Hepatic stellate cell (primary cell): ENCODE measurements at places on chromosomes 7 and 10.

- no peak for DNase-seq
Observed at GRCh38 chr10:72186258-72186981, 29.4 kb upstream of the ANAPC16 start.

DNA sequence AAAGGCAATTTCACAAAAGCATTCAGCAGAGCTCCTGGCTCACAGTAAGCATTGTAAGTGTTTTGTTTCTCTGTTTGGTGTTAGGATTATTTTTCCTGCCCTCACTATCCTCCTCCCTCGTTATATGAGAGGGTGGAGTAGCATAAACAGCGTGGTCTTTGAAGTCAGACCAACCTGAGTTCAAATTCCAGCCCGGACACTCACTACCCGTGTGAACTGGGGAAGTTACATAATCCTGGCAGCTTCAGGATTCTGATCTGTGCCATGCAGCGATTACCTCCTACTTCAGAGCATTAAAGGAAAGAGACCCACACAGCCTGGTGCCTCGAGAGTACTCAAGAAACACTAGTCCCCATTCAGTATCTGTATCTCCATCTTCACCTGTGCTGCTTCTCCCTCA lies 386.5 kb downstream of the INHBA start:
- no peak for DNase-seq

GRCh38 chr10:6518791-6519429 lies 61.2 kb downstream of the PRKCQ start:
- no peak for DNase-seq

DNA sequence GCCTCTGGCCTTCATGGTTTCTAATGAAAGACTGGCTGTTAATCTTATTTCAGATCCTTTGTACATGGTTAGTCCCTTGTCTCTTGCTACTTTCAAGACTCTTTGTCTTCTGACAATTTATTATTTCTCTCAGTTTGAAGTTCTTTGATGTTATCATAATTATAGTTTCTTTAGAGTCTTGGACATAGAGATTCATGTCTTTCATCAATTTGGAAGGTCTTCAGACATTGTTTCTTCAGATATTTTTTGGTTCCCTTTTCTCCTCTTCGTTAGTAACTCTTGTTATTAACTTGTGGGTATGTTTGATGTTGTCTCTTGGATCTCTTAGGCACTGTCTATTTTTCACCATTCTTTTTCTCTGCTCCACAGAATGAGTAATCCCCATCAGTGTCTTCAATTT lies 8.7 kb downstream of the ZNF37A start:
- DNase-seq, result no peak

- no peak for DNase-seq
Observed at GRCh38 chr7:151769188-151769821, 107.6 kb downstream of the PRKAG2 start.

DNA sequence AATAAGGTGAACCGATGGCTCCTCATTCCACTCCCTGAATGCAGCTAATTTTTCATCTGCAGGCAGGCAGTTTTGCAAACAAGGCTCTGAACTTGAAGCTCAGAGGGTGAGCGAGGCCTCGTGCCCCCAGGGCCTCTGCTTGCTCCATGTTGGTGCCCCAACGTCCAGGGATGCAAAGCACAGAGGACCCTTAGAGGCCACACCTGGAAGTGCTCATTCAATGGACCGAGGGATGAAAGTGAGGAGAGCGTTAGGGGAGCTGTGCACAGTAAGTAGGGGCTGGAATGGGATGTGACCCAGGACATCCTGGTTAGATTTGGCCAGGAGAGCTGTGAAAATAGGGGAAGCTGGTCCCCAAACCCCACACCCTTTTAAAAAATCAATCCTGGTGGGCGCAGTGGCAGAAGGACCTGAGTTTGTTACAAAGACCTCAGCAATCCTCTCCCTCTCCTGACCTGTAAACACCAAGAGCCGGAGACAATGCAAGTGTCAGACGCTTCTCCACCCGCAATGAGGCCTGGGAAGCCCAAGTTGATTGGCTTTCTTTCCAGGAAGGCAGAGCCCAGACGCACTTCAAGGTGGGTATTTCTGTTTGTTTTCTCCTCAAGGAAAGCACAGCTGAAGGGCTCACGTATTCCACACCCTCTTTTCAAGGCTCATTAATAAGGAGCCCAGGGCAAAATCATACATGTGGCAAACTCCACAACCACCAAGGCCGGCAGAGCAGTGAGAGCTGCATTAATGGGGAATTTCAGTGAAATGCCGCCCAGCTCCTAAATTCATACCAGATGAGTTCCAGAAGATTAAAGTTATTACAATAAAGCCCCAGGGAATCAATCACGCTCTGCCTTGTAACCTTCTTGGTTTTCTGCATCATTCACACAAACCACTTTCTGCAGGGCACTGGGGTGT lies 14.1 kb upstream of the CXCL12 start:
- DNase-seq, result no peak

DNA sequence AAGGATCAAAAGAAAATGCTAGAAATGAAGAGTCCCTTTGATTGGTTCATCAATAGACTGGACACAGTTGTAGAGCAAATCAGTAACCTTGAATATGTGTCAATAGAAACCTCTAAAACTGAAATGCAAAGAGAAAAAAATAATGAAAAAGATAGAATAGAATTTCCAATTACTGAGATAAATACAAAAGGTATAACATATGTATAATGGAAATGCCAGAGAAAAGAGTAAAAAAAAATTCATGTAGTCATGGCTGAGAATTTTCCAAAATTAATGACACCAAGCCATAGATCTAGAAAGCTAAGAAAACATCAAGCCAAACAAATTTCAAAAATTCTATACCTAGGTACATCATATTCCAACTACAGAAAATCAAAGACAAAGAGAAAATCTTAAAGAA lies 62.0 kb upstream of the HGF start:
- no peak for DNase-seq

GRCh38 chr7:23279819-23280525 lies 19.2 kb upstream of the MALSU1 start:
- no peak for DNase-seq

GRCh38 chr7:135714534-135715009 lies 13.4 kb downstream of the SLC13A4 start:
- DNase-seq, result peak; percentile 63

DNA sequence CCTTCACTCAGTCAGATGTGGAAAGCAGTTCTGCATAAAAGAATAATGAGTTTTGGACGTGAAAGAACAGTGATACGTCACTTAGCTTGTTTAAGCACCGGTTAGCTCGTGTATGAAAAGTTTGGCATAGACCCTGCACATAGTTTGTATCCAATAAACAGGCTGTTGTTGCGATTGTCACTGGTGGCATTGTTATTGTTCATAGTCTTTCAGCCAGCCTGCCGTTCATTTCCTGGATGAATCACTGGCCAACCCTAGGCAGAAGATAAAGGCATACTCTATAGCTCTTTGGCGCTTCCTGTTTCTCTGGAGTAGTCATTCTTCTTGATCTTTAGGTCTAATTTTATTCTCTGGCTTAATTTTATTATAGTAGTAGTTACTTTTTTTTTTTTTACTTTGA lies 57.8 kb upstream of the ANKRD30A start:
- DNase-seq, result no peak

- peak; percentile 22 for DNase-seq
Observed at GRCh38 chr7:117119192-117119924, 166.1 kb downstream of the ST7 start.

- DNase-seq, result no peak
Observed at GRCh38 chr10:74766501-74766900, 59.9 kb upstream of the KAT6B start.

DNA sequence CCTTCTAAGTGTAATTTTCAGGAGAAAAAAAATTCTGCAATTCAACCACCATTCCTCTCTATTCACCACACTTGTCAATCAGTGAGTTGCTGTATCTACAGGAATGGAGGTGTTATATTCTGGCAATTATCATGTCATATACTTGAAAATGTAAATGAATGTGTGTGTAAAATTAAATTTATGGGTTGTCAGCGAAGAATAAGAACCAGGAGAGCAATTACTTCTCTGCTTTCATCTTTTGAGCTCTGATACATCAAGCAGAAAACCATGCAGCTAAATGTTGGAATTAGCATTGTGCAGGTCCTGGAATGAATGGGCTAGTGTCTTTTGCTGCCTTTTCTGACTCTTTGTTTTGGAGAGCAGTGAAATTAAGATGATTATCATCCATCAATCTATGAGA lies 207.6 kb downstream of the FOXP2 start:
- DNase-seq, result no peak

- no peak for DNase-seq
Observed at GRCh38 chr10:57018452-57018851, 657.4 kb upstream of the ZWINT start.

DNA sequence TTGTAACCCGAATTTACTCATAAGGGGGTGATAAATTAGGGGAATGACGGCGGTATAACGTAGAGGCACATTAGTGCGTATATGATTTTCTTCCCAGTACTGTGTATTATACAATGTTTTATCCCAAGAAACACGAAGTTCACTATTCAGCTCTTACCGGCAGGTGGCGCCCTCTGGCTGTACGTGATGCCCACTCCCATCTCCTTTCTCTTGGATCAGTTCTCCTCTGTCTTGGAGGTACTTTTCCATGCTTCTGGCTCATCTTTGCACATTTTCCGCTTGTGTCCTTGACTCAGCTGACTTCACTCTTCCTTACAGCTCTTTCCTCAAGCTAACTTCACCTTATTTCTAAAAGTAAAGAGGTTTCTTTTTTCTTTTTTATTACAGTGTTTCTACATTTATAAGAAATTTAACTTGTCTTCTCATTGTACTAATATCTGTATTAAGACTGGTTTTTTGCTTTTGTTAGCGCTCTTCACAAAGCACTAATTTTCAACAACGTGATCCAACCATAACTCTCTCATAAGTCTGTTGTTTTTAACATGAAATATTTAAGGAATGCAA lies 21.3 kb downstream of the TMEM176B start:
- peak; percentile 47 for DNase-seq

DNA sequence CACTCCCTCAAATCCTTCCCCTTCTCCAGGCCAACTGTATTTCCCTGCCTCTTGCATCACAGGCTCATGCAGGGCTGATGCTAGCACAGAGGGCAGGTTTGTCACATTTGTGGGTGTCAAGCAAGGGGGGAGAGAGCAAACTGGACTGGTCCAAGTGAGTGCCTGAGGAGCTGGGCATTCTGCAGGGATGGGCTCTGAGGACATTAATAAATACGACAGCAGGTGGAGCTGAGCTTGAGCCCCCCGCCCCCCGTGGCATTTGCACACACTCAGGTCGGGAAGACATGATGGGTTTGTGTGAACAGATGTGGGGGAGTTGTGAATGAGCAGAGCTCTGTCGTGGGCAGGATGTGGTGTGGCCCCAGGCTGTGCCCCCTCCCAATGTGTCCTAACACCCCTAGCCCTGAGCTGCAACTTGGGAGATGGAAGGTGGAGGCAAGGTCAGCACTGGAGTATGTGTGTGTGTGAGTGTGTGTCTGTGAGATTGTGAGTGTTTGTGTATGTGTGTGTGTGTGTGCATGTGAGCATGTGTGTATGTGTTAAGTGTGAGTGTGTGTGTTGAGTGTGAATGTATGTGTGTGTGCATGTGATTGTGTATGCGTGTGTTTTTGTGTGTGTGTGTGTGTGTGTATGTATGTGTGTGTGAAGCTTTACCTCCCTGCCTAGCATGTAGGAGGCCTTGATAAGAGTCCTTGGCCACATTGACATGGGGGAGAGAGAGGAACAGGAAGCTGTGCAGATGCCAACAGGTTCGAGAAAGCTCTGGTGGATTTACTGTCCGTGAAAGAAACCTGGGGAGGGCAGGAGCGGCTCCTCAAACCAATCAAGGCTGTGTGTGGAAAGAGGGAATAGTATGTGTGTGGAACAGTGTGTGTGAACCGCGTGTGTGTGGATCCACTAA lies 9.1 kb downstream of the RASSF4 start:
- no peak for DNase-seq

DNA sequence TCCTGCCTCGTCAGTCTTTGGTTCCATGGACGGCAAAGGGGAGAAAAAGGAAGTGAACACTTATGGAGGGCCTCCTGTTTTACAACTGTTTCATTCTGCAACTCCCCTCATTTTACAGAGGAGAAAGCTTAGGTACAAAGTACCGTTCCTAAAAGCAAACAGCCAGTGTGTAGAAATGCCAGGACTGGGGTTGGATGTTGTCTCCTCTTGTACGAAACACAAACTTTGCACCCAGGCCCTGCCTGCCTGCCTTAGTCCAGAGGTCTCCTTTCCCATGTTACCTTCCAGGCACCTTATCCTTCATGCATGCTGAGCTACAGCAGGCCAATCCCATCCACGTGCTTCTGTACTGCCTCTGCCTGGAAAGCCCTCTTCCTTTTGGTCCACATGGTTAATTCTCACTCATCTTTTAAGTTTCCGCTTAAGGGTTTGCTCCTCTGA lies 86.0 kb downstream of the ICA1 start:
- DNase-seq, result no peak

DNA sequence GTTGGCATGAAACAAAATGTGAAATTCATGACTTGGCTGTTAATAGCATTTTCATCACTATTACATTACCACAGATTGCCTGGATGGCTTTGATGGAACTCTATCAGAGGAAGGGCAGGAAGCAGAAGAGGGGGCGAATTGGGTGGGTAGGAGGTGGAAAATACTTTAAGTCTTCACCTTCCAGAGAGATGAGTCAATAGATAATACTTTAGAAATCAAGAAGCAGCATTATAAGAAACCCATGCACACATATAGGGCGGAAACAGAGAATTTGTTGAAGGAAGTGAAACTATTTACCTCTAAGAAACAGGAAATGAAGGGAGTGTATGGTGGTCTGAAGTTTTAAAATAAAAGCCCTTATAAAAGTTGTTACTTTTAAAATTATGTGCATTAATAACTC lies 152.1 kb upstream of the TARP start:
- no peak for DNase-seq

DNA sequence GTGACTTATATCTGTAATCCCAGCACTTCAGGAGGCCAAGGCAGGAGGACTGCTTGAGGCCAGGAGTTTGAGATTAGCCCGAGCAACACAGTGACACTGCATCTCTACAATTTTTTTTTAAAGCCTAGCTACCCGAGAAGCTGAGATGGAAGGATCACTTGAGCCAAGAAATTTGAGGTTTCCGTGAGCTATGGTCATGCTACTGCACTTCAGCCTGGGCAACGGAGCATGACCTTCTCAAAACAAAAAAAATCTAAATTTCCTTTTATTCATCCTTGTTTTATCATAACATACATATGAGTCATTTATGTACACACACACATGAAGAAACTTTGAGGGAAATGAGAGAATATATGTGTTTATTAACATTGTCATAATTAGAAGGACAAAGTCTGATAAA lies 277.5 kb upstream of the MAGI2 start:
- no peak for DNase-seq
